ENCODE measurements at places on chromosomes 5 and 9.

GRCh38 chr5:76542887-76543690 is 80.1 kb downstream of the F2RL2 start:
- DNase-seq = peak; percentile 77

DNA sequence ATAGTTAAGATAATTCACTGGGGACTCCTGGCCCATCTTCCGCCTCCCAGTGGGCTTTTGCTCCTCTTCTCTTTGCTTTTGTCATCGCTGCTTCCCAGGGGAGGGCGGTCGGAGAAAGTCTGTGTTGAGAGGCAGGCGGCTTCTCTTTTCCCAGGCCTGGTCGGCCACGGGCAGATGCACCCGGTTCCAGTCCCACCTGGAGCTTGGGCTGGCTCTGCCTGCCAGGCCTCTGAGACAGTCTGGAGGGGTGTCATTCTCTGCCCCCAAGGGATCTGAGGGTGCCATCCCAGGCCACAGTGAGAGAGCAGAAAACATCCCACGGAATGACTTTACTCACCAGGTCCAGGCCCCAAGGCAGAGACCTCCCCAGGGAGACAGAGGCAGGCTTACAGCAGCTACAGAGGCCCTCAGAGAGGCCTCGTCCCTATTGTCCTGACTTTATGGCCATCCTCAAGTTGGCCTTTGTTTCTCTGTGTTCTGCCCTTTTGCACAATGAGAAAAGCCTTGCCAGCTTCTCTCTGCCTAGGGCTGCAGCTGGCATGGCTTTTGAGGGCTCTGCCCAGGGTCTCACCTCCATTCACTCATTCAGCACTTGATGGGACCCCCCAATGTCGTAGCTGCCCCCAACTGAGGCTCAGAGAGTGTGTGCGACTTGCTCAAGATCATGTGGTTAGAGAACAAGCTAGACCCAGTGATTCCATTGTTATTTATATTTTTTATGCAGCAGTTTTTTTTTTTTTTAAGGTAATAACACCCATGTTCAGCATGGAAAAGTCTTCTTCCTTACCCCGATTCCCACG is 44.2 kb upstream of the BOD1 start:
- DNase-seq = no peak

GRCh38 chr5:134547999-134548658 is 22.7 kb downstream of the JADE2 start:
- DNase-seq = no peak

- DNase-seq = no peak
Measured at GRCh38 chr5:74183041-74183440, 457.5 kb downstream of the ENC1 start.

DNA sequence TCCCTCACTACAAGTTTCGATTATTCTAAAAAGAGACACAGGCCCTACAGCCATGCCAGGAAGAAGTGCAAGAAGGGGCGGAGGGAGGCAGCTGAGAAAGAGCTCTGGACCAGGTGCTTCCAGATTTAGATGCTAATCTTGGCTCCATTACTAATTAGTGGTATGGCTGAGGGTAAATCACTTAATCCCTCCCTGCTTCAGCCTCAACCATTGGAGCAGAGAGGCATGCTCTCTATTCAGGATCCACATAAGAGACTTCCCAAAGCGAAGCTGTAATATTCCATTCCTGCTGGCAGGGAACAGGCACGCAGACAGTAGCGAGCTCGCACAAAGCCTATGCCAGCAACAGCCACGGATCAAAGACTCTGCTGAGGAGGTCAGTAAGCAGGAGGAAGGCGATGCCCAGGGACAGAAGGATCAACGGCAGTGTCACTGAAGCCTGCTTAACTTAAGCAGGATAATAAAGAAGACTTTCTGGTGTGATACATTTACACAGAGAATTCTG is 24.2 kb downstream of the LIFR start:
- DNase-seq = no peak
